Esophagus muscularis mucosa (tissue), 4 donors: ENCODE measurements at places on chromosomes 4 and X. TPM values are rescaled to one million over a fixed set of nuclear protein-coding genes. Genes with fewer than 3 reads are reported as not detected.

GRCh38 chr4:159390648-159391047 is 287.8 kb downstream of the RAPGEF2 start:
- no peak overlapping the region for H3K27ac ChIP-seq
- no peaks in the 10 kb centered on the region for H3K27me3 ChIP-seq
- peak; percentile 82 for DNase-seq
- no peaks in the 10 kb centered on the region for H3K4me1 ChIP-seq
- H3K4me3 ChIP-seq, result no peak overlapping the region

The SRPK3 gene
- total RNA-seq, result 2.2 TPM

GRCh38 chr4:8304827-8305695 is 35.5 kb downstream of the HTRA3 start:
- no peak for DNase-seq
- no peaks in the 10 kb centered on the region for H3K27me3 ChIP-seq
- no peak overlapping the region for H3K4me3 ChIP-seq

DNA sequence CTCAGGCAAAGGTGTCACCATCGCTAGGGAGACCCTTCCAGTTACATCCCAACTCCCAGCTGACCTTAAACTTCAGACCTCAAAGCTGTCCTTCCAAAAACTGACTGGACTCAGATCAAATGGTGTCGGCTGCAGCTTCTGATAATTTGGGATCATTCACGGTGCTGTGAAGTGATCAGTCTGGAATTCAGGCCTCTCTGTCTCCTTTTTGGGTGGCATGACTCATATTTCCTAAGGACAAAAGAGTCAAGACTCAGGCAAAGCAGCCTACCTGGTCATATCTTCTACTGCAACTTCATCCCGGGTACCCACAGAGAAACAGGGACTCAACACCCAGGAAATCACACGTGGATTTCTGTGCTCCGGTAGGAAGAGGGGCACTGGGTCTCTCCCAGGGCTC is 87.6 kb downstream of the SORCS2 start:
- no peak for DNase-seq
- no peaks in the 10 kb centered on the region for H3K36me3 ChIP-seq
- H3K4me1 ChIP-seq, result peaks cover 10% of the 10 kb centered on the region
- H3K27me3 ChIP-seq, result no peaks in the 10 kb centered on the region
- H3K27ac ChIP-seq, result no peak overlapping the region

- H3K27me3 ChIP-seq, result peaks cover 37% of the 10 kb centered on the region
- H3K27ac ChIP-seq, result no peak overlapping the region
- no peaks in the 10 kb centered on the region for H3K36me3 ChIP-seq
- H3K4me1 ChIP-seq, result peaks cover 40% of the 10 kb centered on the region
Measured at GRCh38 chr4:1047976-1048772, 36.7 kb downstream of the FGFRL1 start.

DNA sequence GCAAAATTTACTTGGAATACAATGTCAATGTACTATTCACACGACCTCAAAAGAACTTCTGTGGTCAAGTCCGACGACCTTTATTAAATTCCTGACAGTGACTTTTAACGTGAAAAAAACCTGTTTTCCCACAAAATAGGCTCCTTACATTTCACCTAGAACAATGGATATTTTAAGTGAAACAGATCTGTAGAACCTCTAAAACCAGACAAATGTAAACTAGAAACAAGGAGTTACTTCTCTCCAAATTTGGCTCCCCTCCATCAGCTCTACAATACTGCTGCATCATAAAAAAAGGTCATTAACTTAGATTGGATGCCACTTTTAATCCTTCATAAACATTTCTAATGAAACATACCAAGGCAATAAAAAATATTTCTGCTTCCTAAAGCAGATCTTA is 1.2 kb downstream of the NEK1 start:
- DNase-seq, result no peak
- H3K27me3 ChIP-seq, result no peaks in the 10 kb centered on the region
- peaks cover 9% of the 10 kb centered on the region for H3K4me1 ChIP-seq
- peak overlapping the region; percentile 93 for H3K27ac ChIP-seq

GRCh38 chrX:10513974-10514373 is 106.4 kb downstream of the MID1 start:
- H3K27me3 ChIP-seq, result no peaks in the 10 kb centered on the region
- DNase-seq, result no peak
- H3K36me3 ChIP-seq, result no peaks in the 10 kb centered on the region
- H3K4me1 ChIP-seq, result peaks cover 32% of the 10 kb centered on the region

- H3K27me3 ChIP-seq, result no peaks in the 10 kb centered on the region
- peaks cover 15% of the 10 kb centered on the region for H3K4me1 ChIP-seq
- DNase-seq, result no peak
- H3K27ac ChIP-seq, result no peak overlapping the region
- H3K4me3 ChIP-seq, result no peak overlapping the region
- no peaks in the 10 kb centered on the region for H3K36me3 ChIP-seq
Measured at GRCh38 chr4:104859601-104860237, 287.0 kb upstream of the TET2 start.

The NPFFR2 gene
- total RNA-seq, result 1.0 TPM

DNA sequence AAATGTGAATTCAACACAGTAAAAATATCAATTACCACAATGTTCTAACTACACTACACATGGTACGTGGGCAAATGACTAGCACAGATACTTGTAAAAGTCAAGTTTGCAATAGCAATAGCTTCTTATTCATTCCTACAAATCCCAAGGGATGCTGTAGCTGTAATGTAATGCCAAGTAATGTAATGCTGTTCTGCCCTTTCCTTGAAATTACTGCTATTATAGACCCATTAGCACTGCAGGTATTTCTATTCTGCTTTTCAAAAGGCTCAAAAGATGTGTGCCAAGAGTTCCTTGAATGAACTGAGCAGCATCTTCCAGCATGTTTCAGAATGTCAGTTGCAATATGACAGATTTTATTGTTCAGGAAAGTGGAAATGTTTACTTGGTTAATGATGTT is 129.9 kb upstream of the BANK1 start:
- H3K4me3 ChIP-seq, result no peak overlapping the region
- H3K27me3 ChIP-seq, result no peaks in the 10 kb centered on the region
- DNase-seq, result no peak
- no peaks in the 10 kb centered on the region for H3K36me3 ChIP-seq
- no peaks in the 10 kb centered on the region for H3K4me1 ChIP-seq

The SASH3 gene
- total RNA-seq, result 3.9 TPM

GRCh38 chr4:139675651-139676050 is 10.0 kb downstream of the MGST2 start:
- no peak overlapping the region for H3K4me3 ChIP-seq
- H3K4me1 ChIP-seq, result no peaks in the 10 kb centered on the region
- no peaks in the 10 kb centered on the region for H3K27me3 ChIP-seq
- no peak for DNase-seq
- no peak overlapping the region for H3K27ac ChIP-seq

The SCARB2 gene
- total RNA-seq, result 114 TPM

The PPEF2 gene
- not detected for total RNA-seq

DNA sequence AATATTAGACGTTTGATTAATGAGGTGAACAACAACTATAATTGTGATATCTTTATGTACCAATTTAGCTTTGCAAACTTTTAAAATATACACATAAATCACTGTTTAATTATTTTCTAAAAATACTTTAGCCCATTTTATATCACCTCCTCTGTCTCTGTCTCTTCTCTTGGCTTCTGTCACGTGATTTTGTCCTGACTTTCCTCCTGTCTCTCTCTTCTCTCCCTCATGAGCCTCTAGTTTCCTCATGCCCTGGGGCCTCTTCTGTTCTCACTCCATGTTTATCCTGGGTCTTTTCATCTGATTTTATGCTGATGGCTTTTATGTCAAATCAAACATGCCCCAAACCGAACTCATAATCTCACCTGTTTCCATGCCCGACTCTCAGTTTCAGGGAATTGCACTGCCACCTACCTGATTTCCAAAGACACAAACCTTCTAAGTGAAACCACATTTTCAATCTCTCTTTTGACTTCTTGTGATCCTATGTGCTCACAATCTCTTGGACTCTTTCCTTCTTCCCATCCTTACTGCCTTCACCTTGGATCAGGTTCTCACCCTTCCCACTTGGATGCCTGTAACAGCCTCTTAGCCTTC is 303.0 kb upstream of the GALNT7 start:
- H3K27ac ChIP-seq, result no peak overlapping the region
- peak; percentile 14 for DNase-seq
- H3K4me3 ChIP-seq, result no peak overlapping the region
- no peaks in the 10 kb centered on the region for H3K4me1 ChIP-seq
- no peaks in the 10 kb centered on the region for H3K36me3 ChIP-seq

DNA sequence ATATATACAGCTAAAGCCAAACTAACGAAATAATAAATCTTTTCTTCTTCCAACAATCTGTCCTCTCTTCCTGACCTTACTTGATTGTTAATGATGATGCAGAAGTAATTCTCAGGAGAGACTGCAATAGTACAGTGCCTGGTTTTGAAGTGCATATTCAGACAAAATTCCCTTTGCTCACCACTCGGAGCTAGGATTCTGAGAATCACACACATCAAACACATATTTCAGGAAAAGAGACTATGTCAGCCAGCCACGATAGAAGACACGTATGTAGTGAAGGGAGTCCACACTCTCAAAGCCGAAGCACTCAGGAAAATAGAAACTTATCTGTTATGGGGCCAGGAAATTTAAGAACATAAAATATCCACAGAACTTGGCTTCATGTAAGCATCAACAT is 362.5 kb upstream of the FAT1 start:
- no peaks in the 10 kb centered on the region for H3K4me1 ChIP-seq
- no peak overlapping the region for H3K4me3 ChIP-seq
- DNase-seq, result no peak
- H3K27me3 ChIP-seq, result no peaks in the 10 kb centered on the region

DNA sequence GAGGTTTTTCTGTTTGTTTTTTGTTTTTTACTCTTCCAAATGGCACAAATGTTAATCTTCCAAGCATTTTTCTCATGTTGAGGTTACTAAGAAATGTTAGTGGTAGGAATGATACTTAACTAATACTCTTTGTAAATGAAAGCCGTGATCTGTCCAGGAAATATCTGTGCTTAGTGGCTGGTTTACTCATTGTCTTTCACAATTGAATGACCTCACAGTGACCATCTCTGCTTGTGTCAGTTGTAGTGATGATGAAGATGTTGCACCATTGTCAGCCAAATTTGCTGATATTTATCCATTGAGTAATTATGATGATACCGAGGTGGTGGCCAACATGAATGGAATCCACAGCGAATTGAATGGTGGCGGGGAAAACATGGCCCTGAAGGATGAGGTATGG is 93.5 kb downstream of the TNIP2 start:
- no peaks in the 10 kb centered on the region for H3K27me3 ChIP-seq
- no peak overlapping the region for H3K4me3 ChIP-seq
- H3K4me1 ChIP-seq, result peaks cover 58% of the 10 kb centered on the region
- DNase-seq, result no peak

DNA sequence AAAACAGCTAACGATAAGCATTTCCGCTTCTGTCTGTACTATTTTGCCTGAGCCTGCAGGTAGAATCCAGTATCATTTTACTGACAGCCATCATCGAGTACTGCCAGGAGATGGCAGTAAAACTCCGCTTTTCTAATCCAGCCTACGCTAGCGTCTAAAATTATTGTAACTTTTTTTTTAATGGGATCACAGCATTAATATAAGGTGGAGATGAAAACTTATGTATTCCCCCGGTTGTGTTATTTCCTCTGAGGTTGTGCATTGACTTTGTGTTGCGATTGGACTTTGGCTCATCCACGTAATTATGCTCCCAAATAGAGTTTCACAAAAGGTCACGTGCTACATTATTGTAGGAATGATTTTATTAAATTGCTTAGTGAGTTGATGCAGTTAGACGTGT is 248.1 kb downstream of the C4orf33 start:
- no peak overlapping the region for H3K27ac ChIP-seq
- H3K4me1 ChIP-seq, result peaks cover 2% of the 10 kb centered on the region
- no peaks in the 10 kb centered on the region for H3K27me3 ChIP-seq
- no peak for DNase-seq
- no peak overlapping the region for H3K4me3 ChIP-seq

DNA sequence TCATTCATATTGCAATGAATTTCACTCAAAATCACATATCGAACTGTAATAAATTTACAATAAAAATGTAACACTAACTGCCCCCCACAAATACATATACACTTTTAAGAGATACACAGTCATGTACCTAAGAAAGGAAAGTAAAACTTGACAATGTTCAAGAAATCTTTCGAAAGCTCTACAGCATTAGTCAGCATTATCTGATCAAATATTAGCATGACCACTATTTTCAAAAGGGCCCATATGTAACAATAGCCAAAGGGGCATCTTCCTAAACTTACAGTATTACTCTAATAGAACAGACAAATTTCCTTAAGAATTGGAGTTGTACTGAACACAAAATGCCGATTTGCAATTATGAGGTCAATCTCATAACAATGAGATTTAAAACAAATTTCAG is 51.8 kb downstream of the STX18 start:
- no peaks in the 10 kb centered on the region for H3K36me3 ChIP-seq
- DNase-seq, result no peak
- peaks cover 20% of the 10 kb centered on the region for H3K4me1 ChIP-seq
- no peak overlapping the region for H3K27ac ChIP-seq
- no peak overlapping the region for H3K4me3 ChIP-seq
- H3K27me3 ChIP-seq, result no peaks in the 10 kb centered on the region

The CXCL13 gene
- total RNA-seq, result not detected

DNA sequence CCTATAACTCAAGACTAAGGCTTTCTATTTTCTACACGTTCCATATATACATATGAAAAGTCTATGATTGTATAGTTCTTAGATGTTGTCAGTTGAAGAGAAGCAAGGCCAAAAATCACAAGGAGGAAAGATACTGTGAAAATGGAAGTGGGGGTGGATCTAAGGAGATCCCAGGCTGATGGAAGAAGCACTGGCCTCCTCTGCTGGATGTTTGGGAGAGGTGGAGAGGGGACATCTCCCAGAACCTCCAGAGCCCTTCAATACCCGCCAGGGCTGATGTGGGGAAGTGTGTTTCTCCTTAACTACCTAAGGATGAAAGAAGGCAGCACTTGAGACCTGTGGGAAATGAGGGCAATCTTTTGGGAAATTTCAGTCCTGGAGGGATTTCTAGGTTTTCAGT is 67.4 kb downstream of the RASGEF1B start:
- no peak overlapping the region for H3K27ac ChIP-seq
- no peaks in the 10 kb centered on the region for H3K27me3 ChIP-seq
- no peak overlapping the region for H3K4me3 ChIP-seq
- no peak for DNase-seq
- H3K36me3 ChIP-seq, result no peaks in the 10 kb centered on the region

The MAGEA3 gene
- total RNA-seq, result not detected

DNA sequence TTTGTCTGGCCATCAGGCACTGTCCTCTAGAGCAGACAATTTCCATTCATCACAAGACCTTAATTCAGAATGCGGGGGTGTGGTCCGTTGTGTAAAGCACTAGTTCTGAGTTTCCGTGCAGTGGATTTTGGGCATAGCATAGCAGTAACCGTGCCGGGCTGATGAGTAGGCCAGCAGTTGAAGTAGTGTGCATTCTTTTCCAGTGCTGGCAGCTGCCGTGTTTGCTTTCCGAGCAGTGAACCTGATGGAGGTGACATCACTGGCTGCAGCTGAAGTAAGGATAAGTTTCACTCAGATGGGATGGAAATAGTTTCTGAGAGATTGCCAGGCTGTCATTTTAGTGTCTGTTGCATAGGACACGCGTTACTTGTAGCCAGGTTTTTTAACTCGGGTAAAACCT is 107.0 kb upstream of the STIM2 start:
- peaks cover 3% of the 10 kb centered on the region for H3K36me3 ChIP-seq
- H3K4me3 ChIP-seq, result no peak overlapping the region
- H3K27ac ChIP-seq, result no peak overlapping the region
- no peaks in the 10 kb centered on the region for H3K4me1 ChIP-seq
- no peak for DNase-seq

GRCh38 chrX:110037178-110037577 is 34.3 kb downstream of the TMEM164 start:
- no peak for DNase-seq
- no peak overlapping the region for H3K27ac ChIP-seq
- H3K27me3 ChIP-seq, result no peaks in the 10 kb centered on the region

The RAB33A gene
- total RNA-seq, result 1.3 TPM
